ENCODE measurements at places on chromosomes 5 and 9.
A peak's percentile ranks its signal among the peaks of the same experiment; 100 is the strongest.

- no peak for DNase-seq
Measured at GRCh38 chr9:110189559-110190320, 18.2 kb downstream of the C9orf152 start.

DNA sequence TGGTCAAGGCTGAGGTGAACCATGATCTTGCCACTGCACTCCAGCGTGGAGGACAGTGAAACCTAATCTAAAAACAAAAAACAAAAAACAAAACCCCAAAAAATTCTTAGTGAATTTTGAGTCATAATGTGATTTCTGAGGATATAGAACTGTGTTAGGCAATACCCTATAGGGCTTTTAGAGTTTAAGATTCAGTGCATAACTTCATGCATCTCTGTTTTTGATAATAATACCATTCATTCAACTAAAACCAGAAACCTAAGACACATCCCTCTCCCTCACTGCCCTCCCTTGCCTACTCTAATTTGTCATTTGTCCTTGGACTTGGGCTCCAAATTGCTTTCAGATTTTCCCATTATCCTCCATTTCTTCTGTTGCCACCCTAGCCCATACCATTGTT, 405.7 kb upstream of the EDIL3 start:
- no peak for DNase-seq

GRCh38 chr5:59799668-59800346, 93.7 kb downstream of the PDE4D start:
- peak; percentile 28 for DNase-seq

GRCh38 chr5:142808878-142809598, 38.9 kb downstream of the ARHGAP26 start:
- DNase-seq = no peak

DNA sequence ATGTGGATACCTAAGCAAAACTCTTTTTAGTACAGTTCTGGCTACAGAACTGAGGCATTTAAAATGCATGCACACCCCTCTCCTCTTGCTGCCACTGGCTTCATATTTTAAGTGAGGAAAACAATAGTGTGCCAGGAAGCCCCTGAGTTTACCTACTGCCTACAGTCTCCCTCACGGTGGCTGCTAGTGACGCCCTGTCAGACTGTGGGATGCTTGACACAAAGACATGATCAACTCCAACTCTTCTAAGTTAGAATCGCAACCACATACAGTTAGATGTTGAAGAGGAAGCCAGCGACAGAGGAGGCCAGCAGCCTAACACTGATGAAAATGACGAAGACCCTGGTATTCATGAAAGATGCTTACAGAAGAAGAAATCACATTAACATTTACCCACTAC, 1.3 kb downstream of the SEC16A start:
- no peak for DNase-seq

DNA sequence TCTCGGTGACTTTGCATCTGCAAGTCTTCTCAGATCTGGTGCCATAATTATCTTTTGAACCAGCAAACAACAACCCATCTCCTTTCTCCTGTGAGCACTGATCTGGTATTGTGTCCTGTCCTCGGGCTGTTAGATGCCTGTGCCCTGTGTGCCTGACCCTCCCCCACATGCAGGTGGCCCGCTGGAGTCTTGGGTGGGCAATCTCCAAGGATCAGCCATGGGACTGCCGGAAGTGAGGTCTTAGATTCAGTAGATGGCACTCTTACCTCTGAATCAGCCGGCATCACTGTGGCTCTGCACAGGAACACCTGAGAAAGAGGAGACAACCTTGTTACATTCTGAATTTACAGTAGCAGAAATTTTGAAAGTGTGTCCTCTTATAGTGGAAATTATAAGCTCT, 172.4 kb downstream of the IRX2 start:
- no peak for DNase-seq

DNA sequence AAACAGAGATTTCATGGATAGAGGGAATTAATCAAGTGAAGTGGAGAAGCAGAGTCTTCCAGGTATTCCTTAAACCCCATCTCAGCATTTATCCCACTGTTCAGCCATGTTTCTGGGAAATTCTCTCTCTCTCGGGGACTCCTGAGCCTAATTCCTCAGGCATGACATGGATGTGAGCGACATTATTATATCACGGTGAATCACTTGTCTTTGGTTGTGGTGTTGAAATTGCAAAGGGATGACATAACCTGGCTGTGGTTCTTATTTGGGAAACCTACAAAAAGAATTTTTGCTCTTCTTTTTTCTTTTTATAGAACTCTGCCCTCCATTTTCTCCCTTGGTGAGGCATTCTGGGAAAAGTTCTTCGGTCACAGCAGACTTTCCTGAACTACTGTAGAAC, 457.9 kb upstream of the PTGER4 start:
- no peak for DNase-seq

GRCh38 chr5:108141676-108142075, 240.2 kb downstream of the FBXL17 start:
- no peak for DNase-seq

GRCh38 chr5:14447958-14448911, 133.4 kb upstream of the OTULINL start:
- no peak for DNase-seq

- DNase-seq = no peak
Measured at GRCh38 chr9:115225459-115226116, 107.6 kb upstream of the TNC start.

DNA sequence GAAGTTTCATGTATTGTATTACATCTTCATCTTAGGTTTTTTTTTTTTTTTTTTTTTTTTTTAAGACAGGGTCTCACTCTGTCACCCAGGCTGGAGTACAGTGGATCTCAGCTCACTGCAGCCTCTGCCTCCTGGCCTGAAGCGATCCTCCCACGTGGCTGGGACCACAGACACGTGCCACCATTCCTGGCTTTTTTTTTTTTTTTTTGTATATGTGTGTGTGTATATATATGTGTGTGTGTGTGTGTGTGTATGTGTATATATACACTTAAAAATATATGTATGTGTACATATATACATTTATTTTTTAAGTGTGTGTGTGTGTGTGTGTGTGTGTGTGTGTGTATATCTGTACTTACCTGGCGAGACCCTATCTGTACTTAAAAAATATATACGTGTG, 6.6 kb downstream of the DMXL1 start:
- no peak for DNase-seq

GRCh38 chr9:107989099-107989498, 499.5 kb upstream of the KLF4 start:
- no peak for DNase-seq

- DNase-seq = no peak
Measured at GRCh38 chr5:135211791-135212190, 177.8 kb upstream of the PITX1 start.

DNA sequence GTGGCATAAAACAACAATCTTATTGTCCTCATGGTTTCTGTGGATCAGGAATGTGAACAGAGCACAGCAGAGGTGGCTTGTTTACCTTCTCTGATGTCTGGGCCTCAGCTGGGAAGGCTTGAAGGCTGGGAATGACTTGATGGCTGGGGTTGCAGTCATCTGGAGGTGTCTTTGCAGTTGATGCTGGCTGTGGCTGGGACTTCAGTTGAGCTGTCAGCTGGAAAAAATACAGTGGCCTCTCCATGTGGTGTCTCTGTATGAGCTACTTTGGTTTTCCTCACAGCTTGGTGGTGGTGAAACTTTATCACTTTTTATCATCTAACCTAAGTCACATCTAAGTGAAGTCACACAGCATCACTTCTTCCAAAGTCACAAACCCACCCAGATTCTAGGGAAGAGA, 24.7 kb upstream of the STX17 start:
- no peak for DNase-seq

DNA sequence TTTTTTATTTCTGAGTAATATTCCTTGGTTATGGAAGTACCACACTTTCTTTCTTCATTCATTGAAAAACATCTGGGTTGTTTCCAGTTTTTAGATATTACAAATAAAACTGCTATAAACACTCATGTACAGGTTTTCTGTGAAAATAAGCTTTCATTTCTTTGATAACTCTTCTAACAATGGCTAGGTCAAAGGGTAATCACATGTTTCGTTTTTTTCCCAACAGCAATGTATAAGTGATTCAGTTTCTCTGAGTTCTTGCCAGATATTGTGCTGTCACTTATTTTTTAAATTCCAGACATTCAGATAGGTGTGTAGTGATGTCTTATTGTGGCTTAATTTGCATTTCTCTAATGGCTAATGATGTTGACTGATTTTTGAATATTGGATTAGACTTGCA, 16.7 kb upstream of the TNPO1 start:
- DNase-seq = no peak

- DNase-seq = no peak
Measured at GRCh38 chr9:129011761-129012181, 16.4 kb downstream of the SH3GLB2 start.

- DNase-seq = no peak
Measured at GRCh38 chr9:89884356-89885083, 279.7 kb downstream of the GADD45G start.

- DNase-seq = no peak
Measured at GRCh38 chr9:35763181-35763580, 9.1 kb upstream of the MSMP start.

GRCh38 chr9:129848712-129849441, 13.6 kb downstream of the USP20 start:
- no peak for DNase-seq

DNA sequence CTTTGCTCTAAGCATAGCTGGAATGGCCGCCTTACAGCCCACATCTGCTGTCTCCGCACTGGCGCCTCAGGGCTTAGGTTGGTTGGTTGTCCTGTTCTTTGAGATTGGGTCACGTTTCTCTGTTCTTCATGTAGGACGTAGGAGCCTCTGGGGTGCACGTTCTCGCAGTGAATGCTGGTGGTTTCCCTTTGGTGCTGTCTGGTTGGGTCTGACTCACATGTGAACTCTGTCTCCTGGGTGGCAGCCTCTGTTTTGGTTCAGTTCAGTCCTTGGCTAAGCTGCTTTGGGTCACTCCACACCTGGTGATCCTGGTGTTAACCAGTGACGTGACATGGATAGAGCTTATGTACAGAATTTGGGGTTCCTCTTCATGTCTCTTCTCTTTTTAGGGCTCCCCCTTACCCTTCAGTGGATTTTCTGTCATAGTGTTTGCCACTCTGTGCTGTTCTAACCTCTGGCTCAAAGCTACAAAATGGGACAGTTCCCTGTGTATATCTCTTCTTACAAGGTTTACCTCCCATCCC, 12.6 kb upstream of the LPCAT1 start:
- no peak for DNase-seq

DNA sequence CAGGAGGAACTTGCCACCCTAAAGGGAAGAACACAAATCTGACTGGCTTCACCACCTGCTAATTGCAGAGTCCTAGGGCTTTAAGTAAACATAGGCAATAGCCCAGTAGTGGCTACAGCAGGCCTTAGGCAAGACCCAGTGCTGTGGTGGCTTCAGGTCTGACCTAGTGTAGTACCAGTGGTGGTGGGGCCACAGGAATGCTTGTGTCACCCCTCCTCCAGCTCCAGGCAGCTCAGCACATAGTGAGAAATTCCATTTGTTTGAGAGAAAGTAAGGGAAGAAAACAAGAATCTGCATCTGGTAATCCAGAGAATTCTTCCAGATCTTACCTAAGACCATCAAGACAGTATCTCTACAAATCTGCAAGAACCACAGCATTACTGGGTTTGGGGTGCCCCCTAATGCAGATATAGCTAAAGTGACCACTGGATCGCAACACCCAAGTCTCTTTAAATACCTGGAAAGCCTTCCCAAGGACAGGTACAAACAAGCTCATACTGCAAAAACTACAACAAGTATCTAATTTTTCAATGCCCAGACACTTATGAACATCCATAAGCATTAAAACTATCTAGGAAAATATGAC, 102.6 kb upstream of the TRPM3 start:
- no peak for DNase-seq

DNA sequence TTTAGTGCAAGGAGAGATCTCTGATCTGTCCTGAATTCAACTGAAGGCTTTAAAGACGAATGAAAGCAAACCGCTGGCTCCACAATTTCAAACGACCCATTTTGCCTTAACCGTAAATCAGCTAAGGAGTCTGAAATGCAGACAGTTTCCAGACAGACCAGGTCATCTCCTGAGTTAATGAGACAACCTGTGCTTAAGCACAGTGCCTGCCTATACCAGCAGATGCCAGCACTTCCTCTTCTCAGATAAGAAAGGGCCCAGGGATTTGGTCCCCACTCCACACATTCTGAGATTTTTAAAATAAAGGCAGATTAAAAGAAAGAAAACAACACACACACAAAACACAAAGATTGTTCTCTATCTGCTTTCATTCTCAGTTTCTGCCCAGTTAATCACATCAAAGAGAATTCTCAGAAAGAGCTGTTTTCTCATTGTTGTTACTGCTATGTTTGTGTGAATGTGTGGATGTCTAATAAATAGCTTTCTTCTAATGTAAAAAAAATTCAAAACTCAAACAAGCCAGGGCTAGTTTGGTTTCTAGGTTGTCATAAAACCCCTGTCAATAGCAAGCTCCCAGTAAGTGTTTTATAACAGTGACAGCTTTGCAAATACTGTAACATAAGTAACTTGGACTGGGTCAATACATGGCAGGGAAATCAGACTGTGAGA, 157.7 kb upstream of the SLC24A2 start:
- no peak for DNase-seq

- DNase-seq = no peak
Measured at GRCh38 chr9:4792054-4792571, 631 bp upstream of the RCL1 start.

DNA sequence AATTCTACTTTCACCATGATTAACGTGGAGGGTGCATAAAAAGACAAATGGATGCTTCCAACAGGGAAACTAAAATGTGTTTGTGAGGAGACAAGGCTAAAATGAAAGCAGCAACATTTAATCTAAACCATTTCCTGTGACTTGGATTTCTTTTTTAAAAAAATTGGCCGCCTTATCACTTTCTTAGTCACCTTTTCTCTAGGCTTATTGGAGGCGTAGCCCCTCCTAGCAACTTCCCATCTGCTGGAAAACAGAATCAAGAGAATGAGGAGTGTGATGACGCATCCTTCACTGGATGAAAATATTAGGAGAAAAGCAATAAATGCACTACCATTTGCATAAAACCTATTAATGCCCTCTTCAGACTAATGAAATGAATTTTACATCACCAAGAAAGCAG, 791 bp upstream of the GPR150 start:
- no peak for DNase-seq

DNA sequence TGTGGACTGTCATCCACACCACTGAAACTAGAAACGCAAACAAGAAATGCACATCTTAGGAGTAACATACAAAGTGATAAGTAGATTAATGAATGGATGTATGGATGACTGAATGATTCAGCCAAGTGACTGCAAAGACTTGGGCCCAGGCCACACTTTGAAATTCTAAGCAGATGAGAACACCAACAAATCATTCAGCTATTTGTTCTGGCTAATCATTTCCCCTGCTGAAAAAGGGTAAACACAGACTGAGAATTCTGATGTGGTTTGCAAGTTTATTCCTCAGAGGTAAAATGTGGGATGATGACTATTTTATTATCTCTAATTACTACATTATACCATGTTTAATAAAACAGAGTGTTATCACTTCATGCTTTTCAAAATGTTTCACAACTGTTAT, 163.2 kb upstream of the ADAMTS16 start:
- DNase-seq = no peak

GRCh38 chr5:147708708-147709107, 73.8 kb downstream of the JAKMIP2 start:
- no peak for DNase-seq

GRCh38 chr5:57940879-57941278, 458.3 kb upstream of the ACTBL2 start:
- DNase-seq = no peak

GRCh38 chr5:177430140-177430951, 3.9 kb downstream of the GRK6 start:
- no peak for DNase-seq

Data from body of pancreas (tissue), 4 donors.